ENCODE measurements at places on chromosomes 11 and 22.

GRCh38 chr22:31844941-31845340 is 91.1 kb downstream of the DEPDC5 start:
- no peak for DNase-seq

- no peak for DNase-seq
These were observed 73.1 kb downstream of the TMPRSS5 start for GRCh38 chr11:113632981-113633380.

DNA sequence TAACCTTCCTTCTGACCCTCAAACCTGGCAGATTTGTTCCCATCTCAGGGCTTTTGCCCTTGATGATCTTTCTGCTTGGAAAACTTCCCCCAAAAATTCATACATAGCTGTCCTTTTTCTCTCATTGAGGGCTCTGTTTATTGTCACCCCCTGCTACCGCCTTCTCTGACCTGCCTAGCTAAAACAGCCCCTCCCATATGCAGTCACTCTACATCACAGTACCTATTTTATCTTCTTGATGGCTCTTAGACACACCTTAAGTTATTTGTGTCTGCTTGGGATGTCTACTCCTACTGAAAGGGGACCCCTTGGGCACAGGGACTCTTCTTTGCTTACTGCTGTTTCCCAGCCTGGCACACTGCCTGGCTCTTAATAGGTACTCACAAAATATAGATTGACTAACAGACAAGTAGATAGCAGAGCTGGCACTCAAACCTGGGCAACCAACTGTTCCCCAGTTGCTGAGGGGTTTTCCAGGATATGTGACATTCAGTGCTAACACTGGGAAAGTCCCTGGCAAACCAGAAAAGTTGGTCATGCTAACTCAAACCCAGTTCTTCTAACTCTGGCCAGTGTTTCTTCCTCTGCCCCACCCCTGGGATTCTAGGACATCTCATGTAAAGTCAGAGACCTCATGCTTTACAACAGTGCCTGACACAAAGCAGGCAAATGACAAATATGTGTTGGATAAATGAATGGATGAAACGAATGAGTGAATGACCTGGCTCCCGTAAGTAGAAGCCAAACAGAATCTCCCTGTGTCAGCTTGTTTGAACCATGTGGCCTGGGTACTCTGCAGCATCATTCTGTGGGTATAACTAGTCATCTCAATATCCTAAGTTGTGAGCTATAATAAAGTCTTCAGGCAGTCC is 19.8 kb upstream of the FJX1 start:
- DNase-seq = no peak

- DNase-seq = no peak
These were observed 19.8 kb upstream of the CDON start for GRCh38 chr11:126082251-126083109.

GRCh38 chr11:28338371-28338770 is 230.2 kb downstream of the METTL15 start:
- DNase-seq = no peak

GRCh38 chr11:8329336-8329735 is 65.7 kb upstream of the LMO1 start:
- no peak for DNase-seq

- DNase-seq = no peak
These were observed 5.6 kb downstream of the LIPT2 start for GRCh38 chr11:74487875-74488274.

- DNase-seq = no peak
These were observed 10.9 kb downstream of the AIP start for GRCh38 chr11:67493548-67494370.

- DNase-seq = no peak
These were observed 311.3 kb downstream of the C11orf87 start for GRCh38 chr11:109733245-109733644.

GRCh38 chr11:128061281-128061871 is 526.0 kb downstream of the ETS1 start:
- DNase-seq = peak; percentile 19

DNA sequence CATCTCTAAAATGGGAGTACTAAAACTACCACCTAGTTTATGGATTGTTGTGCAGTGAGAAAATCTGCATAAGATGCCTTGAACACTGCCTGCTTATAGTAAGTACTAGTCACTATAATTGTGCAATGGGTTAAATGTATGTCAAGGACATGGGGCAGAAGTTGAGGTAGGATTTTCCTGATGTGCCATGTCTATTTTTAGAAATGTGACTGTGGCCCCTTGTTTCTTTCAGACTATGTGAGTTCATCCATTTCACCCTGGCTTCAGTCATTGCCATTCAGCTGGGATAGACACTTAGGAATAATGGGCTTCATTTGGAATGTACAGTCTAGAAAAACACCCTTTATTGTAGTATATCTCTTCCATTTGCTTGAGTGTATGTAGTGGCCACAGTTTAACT is 51.4 kb downstream of the BDNF start:
- no peak for DNase-seq

GRCh38 chr11:1150769-1151365 is 6.9 kb upstream of the MUC5AC start:
- no peak for DNase-seq

GRCh38 chr11:72838691-72839305 is 24.6 kb downstream of the ATG16L2 start:
- DNase-seq = no peak

GRCh38 chr11:58807343-58807742 is 37.2 kb downstream of the GLYATL2 start:
- DNase-seq = no peak

- peak; percentile 74 for DNase-seq
These were observed 714 bp downstream of the SDF2L1 start for GRCh38 chr22:21642584-21643448.

GRCh38 chr11:40029391-40029790 is 1430.1 kb downstream of the LRRC4C start:
- no peak for DNase-seq

DNA sequence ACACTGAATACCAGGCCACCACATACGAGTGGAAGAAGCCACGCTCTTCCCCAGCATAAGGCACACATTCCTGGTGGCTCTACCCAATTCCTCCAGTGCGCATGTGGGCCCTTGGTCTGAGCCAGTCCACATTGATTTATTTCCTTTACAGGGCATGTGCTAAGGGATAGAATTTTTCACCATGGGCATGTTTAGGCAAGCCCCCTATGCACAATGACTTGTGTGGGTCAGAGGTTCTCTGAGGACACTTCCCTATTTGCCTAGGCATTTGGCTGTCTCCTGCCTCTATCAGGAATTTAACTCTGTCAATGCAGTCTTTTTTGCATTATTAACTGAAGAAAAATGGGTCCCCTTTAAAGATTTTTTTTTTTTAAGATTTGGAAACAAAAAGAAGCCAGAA is 718.1 kb downstream of the NTM start:
- no peak for DNase-seq

DNA sequence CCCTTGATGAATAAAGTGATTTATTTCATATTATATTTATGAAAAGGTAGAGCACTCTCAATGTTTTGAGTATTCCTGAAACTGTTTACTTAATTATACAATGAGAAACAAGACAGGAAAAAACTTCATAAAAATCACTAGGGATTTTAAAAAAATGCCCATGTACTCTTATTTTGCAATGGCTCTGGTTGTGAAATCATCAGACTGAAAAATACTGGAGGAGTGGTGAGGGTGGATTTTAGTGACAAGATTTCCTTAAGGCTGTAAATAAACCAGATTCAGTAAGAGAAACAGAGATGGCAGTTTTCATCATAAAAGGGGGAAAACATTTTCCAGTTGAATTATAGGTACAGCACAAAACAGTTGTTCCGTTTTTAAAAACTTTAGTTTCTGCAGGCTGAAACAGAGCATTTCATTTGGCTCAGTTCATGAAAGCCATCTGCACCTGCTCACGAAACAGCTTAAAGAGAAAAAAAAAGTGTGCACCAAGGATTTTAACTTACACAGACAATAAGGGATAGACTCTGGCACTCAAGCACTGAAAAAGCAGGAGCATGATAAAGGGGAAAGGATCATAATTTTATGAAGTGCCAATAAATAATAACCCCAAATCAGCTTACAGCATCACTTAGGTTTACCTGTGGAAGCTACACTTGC is 100.7 kb downstream of the MAML2 start:
- no peak for DNase-seq

DNA sequence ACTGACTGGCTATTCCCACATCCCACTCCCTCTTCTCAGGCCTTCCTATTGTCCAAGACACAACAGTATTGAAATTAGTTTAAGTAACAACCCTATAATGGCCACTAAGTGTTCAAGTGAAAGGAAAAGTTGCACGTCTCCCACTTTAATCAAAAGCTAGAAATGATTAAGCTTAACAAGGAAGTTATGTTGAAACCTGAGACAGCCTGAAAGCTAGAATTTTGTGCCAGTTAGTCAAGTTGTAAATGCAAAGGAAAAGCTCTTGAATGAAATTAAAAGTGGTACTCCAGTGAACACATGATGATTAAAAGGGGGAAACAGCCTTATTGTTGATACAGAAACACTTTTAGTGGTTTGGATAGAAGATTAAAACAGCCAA is 332.7 kb downstream of the CASP12 start:
- DNase-seq = no peak

DNA sequence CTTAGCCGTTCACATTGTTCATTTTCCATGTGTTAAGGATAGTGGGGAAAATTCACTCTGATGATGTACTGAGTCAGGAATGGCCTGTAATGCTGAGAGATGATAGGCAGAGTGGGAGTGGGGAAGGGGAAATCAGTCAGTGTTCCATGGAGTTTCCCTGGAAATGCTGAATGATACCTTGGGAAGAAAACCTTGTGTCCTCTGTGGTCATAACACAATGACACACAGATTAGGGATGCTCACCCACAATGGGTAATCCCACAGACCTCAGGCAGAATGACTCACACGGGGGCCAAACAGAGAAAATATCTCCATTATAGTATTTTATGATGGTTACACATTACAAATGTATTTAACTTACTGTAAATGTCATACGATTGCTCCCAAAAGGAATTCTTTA is 118.0 kb downstream of the SNX19 start:
- DNase-seq = no peak

DNA sequence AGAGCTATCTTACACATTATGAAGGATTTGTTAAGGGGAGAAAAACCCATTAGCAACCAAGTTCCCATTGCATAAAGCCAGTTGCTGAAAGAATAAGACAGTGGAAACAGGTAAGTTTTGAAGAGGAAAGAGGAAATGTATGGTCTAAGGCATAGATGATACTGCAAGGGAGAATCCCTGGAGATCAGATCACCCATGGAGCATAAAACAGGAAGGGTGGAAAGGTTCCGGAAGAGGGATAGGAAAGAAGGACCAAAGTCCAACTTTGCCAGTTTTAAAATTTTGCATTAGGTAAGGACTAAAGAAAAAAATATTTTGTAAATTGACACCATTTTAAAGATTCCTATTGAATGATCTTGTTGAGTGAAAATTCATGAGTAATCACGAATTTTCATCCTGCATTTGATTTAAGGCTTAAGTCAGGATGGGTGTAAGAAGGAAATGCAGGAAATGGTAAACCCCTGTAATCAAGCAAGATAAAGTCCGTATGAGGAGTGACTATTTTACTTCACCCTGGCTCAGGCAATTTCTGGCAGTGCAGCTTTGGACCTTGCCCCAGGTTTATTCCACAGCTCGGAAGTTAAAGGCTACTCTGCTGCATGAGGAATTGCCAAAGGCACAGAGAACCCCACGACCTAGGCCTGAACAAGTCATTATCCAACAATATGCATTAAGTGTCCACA is 70.9 kb downstream of the CCDC34 start:
- DNase-seq = no peak

DNA sequence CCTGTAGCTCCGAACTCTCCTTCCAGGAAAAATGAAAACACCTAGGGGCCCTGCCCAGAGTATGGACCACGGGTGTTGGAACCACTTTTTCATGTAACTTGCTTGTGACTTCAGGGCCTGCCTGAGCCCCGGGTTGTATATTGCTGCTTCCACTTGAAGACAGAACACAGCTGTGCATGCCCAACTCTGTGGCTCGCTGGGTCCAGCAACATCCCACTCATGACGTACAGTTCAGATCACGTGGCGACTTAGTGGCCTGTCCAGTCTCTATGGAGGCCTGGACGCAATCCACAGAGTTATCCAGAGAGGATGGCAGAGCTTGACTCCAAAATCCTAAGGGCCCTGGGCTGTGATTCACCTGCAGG is 6.8 kb downstream of the C11orf21 start:
- no peak for DNase-seq

GRCh38 chr11:22221143-22221542 is 28.3 kb downstream of the ANO5 start:
- no peak for DNase-seq

DNA sequence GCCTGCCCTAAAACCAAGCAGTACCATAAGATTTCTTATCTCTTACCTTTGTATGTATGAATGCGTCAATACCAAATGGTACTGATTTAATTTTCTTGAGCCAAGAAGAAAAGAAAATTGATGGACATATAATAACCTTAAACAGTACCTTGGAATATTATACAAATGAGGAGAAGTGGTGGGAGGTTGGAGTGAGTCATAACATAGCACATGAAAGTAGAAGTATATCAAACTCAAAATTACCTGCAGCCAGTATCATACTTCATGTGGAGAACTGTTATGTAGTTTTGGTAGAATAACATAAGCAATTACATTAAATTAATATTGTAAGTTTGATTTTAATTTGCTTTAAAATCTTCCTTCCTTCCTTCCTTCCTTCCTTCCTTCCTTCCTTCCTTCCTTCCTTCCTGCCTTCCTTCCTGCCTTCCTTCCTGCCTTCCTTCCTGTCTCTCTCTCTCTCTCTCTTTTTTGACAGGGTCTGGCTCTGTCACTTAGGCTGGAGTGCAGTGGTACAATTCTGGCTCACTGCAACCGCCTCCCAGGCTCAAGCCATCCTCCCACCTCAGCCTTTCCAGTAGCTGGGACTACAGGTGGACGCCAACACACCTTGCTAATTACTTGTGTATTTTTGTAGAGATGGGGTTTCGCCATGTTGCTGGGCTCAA is 460.9 kb upstream of the CCDC90B start:
- no peak for DNase-seq

DNA sequence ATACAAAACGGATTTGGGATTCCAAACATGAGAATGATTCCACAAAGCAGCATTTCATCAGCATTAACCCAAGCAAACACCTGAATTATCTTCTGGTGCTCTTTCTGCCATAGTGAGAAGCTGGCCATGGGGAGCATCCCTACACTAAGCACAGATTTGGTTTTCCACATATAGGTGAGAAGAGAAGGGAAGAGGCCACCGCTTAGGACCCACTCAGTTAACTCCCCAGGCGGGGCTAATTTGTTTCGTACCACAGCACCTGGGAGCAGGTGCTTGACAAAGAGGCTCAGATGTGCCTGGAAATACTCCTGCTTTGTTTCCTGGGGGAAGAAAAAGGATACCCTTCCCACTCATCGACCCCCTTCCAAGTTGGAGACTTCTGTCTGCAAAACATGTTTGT is 64.2 kb downstream of the RAB30 start:
- no peak for DNase-seq

GRCh38 chr11:27650988-27651387 is 49.3 kb downstream of the BDNF start:
- DNase-seq = no peak

- no peak for DNase-seq
These were observed 15.7 kb downstream of the ZNF214 start for GRCh38 chr11:7004482-7004881.

GRCh38 chr22:34414467-34415440 is 494.5 kb upstream of the LARGE1 start:
- peak; percentile 66 for DNase-seq

GRCh38 chr11:12827929-12828812 is 153.9 kb downstream of the TEAD1 start:
- DNase-seq = peak; percentile 66

- no peak for DNase-seq
These were observed 23.5 kb upstream of the MSANTD2 start for GRCh38 chr11:124823512-124824376.

GRCh38 chr22:17717708-17718107 is 56.6 kb downstream of the BID start:
- DNase-seq = no peak

GRCh38 chr11:67344264-67344663 is 9.1 kb downstream of the POLD4 start:
- no peak for DNase-seq
